ENCODE measurements at places on chromosomes 7 and 10.

DNA sequence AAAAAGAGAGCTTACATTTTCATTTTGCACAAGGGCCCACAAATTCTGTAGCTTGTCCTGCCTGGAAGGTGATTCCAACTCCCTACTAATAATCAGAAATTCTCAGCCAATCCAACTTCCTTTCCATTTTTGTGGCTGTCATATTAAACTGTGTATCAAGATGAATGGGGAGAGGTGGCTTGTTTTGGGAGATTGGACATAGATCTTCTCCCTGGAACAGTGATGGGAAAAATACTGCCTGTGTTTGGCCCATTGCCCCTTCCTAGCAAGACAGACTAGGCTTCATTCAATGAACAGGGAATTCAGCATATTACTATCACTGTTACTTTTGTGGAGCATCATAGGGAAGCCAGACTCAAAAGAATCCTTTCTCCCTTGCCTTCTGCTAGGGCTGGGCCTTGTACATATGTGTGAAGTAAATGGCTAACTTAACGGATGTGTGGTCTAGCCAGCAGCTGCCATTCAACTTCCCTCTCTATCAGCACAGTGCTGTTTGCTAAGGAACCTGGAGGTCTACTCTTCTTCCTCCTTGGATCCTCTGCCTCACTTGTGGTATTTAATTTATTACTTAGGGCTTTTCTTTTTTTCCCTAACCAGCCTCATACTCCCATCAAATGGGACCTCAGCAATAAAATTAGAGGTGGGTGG lies 326.0 kb downstream of the BICC1 start:
- no peak for DNase-seq

DNA sequence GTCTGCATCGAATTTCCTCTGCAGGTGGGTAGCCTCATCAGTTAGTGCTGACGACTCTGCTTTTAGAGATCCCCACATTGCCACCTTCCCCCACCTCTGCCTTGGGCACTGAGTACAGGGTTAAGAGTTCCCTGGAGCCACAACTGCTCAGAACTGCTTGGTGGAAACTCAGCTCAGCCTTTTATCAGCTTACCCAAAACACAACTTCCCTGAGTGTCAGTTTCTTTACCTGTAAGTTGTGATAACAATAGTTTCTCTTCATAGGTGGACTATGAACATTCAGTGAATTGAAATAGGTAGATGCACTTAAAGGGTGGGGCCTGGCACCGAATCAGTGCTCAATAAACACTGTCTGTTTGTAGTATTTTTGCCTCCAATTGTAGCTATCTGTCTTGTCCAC lies 11.3 kb downstream of the ASB13 start:
- DNase-seq: no peak

- no peak for DNase-seq
Observed at GRCh38 chr7:94182066-94182465, 177.9 kb upstream of the BET1 start.

DNA sequence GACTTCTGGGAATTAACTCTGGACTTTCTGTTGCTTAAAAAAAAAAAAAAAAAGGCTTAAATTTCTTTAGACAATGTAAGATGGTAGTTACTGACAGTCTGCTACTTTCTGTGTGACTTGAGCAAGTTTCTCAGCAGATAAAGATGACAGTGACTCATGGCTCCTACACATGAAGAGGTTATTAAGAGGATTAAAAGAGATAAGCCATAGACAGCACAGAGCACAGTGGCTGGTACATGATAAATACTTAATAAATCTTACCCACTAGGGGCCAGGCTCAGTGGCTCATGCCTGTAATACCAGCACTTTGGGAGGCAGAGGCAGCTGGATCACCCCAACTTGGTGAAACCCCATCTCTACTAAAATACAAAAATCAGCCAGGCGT lies 174.8 kb downstream of the JAZF1 start:
- no peak for DNase-seq

GRCh38 chr7:43693687-43694398 lies 35.5 kb downstream of the COA1 start:
- DNase-seq: no peak

DNA sequence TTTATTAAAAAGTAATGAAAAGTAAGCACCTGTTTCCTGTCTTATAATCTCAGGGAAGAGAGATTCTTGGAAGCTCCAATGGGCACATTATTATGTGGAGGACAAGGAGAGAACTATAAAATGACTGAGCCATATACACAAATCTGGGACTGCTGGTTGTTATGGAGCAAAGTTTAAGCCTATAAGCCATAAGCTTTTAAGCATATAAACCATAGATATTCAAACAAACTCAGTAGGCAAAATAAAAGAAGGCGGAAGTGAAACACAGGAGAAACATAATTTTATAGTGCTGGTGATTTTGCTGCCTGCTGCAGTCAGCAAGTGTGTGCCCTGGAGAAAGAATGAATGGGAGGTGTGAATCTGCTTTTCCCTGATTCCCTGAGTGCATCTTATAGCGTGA lies 274.4 kb downstream of the KIF20B start:
- DNase-seq: no peak

GRCh38 chr10:75395932-75396630 lies 5.5 kb downstream of the ZNF503 start:
- no peak for DNase-seq

GRCh38 chr10:3702056-3702546 lies 82.9 kb downstream of the KLF6 start:
- no peak for DNase-seq

- DNase-seq: no peak
Observed at GRCh38 chr10:84193846-84194423, 402 bp upstream of the CDHR1 start.

DNA sequence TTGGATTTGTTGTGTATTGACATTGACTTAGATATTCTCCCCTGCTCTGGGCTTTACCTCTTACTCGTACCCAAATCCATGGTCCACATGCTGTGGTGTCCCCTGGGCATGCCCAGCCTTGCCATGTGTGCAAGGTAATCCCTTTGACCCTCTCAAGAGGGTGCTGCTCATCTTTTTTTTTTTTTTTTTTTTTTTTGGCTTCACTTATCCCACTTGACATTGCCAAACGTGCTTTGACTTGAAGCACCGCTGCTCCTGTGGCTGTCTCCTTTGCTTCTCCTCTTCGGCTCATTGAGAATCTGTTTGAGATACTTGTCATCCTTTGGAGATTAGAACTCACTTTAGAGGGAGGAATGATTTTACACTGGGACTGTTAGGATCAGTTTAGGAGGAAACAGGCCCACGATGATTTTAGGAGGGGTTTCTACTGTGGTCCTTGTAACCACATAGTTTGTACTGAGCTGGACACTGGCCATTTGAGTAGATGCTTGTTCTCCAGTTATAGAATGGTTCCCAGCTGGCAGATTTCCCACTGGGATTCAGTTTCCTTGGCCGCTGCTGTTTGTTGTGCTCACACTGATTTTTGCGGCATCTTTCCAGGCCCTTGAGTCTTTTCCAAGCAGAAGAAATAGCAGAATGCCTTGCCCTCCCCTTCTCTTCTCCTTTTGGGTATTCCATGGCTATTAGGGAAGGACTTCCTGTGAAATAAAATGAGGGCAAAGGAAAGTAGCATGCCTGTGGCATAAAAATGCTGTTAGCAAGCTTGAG lies 184.8 kb downstream of the AUTS2 start:
- peak; percentile 53 for DNase-seq

DNA sequence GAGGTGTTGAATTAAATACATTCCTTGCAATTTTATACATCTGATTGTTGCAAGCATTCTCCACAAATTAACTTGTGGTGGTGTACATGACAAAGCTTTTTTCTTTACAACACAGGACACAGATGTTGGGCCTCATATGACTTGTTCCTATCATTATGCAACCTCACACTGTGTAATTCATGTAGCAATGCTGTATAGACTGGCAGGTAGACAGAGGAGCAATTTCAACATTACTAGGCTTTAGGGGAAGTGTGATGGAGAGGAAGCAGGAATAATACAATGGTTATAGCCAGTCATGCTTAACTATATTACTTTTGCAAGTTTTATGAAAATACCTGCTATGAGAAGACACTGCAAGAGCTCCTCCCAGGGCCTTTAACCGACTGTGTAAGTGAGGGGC lies 832.1 kb downstream of the CNTNAP2 start:
- DNase-seq: no peak

- DNase-seq: no peak
Observed at GRCh38 chr7:72243329-72243728, 168.8 kb downstream of the CALN1 start.

- DNase-seq: no peak
Observed at GRCh38 chr10:58588673-58589265, 76.1 kb downstream of the BICC1 start.

DNA sequence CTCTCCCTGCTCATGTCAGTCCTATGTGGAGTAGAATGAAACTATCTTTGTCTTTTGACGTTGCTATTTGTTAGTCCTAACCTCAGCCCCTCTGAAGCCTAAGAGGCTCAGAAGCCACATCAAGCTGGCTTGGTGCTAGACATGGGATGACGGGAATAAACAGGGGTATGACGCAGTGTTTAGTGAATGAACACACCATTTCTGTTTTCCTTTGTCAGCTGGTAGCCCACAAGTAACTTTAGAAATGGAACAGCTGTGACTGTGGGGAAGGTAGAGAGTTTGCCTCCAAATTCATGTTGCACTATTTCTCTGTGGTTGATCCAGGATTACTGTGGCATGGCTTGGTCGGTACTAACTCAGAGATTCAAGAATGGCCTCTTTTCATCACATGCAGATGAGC lies 31.3 kb downstream of the COX15 start:
- no peak for DNase-seq

DNA sequence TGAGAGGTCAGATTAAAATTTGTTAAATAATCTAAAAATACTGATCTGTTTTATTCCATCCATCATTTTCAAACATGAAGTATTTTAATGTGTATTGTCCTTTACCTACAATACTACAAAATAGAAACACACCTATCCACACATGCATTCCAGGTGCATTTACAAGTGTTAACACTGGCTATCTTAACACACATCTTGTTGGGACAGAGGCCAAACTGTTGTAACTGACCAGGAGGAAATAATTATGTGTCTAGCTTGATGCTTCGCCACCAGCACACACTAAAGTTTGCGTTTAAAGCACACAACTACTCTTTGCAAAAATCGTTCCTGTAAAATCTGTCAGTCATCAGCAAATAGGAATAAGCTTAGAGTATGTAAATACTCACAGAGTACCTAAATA lies 2.8 kb downstream of the PANK1 start:
- no peak for DNase-seq

GRCh38 chr10:68253346-68253745 lies 21.4 kb upstream of the ATOH7 start:
- DNase-seq: no peak

DNA sequence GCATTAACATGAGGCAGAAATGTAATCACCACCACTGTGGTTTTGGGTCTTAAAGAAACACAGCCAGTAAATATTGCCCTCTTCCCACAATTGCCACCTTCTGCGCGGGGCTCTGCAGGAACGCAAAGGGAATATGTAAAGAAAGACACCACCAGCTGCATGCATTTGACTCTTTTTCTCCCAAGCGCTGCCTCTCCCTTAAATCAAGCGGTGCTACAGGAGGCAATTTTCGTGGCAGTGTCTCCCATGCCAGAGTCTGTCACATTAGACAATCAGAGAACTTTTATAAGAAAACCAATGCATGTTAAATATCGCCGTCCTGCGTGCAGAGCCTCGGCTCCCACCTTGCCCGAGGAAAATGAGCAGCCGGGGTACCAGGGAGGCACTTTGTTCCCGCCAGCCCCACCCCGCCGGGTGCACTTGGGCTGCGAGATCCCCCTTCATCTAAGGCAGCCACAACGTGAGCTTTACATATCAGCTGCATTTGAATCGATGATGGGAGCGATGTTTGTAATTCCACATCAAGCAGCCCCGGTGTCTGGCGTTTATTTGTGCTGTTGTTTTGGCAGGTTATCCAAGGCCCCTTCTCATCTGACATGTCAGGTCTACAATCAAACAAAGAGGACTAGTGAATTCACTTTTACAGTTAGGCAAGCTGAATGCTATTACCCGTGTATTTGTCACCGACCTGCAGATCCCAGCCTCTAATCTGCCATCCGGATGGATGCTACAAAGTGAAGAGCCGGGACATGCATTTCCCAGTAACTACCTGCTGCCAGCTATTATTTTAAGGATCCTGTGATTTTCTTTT lies 72.3 kb upstream of the MGMT start:
- DNase-seq: no peak

GRCh38 chr10:125161707-125162119 lies 1.4 kb upstream of the CTBP2 start:
- no peak for DNase-seq

DNA sequence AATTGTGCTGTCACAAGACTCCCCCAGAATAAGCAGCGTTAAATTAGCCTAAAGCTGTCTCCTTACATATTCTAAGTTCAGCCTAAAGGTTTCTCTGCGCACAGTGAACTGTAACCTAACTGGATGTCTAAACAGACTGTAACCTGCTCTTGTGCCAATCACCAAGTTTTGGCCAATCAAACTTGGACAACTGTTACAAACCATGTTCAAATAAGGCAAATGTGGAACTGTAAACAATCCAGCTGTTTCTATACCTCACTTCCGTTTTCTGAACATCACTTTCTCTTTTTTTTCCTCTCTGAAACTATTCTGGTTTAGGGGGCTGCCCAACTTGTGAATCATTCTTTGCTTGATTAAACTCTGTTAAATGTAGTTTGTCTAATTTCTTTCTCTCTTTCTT lies 252.2 kb upstream of the HABP2 start:
- no peak for DNase-seq

- no peak for DNase-seq
Observed at GRCh38 chr10:125866421-125867029, 14.6 kb downstream of the DHX32 start.

DNA sequence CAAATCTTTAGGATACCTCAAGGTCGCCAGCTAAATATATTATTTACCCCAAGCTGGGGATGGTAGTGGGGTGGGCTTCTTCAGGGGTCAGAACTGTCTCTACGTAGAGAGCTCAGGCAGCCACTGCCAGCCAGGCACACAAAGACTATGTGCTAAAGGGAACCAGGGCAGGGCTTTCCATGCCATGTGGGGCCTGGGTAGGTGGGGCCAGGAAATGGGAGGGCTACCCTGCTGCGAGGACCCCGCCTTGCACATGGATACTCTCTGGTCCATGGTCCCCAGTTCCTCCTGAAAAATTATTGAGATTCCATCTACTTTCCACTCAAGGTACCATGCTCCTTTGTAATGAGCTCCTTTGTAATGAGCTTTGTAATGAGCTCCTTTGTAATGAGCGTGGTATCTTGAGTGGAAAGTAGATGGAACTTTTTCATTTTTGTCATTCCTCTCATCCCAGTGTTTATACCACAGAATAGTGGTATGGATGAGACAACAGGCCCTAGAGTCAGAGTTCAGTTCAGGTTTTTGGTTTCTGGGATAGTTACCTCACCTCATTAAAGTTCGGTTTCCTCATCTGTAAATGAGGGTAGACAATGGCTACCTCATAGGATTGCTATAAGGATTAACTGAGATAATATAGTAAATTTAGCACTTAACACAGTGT lies 5.8 kb downstream of the SYNPO2L start:
- DNase-seq: no peak

- DNase-seq: no peak
Observed at GRCh38 chr10:72218325-72218724, 2.2 kb upstream of the ASCC1 start.
